ENCODE measurements at places on chromosomes 3 and 15.

DNA sequence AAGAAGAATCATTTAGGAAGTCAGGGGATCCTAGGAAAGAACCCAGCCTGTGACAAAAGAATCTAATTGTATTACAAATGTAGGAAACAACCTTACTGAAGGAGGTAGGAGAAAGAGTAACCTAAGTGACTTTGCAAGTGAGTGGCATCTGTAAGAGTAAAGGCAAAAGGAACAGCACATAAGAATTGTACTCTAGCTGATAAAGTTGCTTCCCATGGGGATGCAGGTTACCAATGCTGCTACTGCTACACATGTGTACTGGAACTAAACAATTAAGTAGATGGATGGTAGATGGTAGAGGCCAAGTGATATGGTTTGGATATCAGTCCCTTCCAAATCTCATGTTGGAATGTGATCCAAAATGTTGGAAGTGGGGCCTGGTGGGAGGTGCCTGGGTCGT, 60.8 kb downstream of the OSBPL10 start:
- no peak for DNase-seq

DNA sequence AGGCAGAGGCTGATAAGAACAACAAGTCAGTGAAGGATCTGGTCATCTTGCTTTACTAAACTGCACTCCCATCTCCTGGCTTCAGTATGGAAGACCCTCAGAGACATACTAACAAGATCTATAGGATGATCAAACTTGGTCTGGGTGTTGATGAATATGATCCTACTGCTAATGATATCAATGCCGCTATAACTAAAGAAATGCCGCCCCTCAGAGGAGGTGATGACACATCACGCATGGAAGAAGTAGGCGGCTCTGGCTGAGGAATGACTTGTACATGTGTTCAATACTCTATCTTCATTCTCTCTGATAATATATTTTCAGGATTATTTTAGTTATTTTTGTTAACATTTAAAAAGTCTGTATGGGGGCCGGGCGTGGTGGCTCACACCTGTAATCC, 17.5 kb upstream of the EIF2B5 start:
- DNase-seq, result no peak

DNA sequence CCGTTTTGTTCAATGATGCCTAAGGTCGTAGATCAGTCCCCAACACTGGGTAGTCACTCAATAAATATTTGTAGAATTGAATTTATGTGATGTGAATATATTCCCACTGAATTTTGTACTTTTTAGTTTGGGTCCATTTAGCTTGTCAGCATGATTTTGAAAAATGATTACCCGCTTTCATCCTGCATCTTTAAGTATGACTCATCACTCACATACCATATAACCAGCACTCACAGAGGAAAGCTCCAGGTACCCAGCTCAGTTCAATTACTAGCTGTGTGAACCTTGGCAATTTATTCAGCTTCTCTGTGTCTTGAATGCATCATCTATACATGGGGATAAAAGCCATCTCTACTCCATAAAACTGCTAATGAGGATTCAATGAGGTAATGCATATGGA, 2.2 kb upstream of the MLF1 start:
- no peak for DNase-seq

GRCh38 chr3:33250712-33251111, 26.5 kb upstream of the FBXL2 start:
- DNase-seq, result no peak

GRCh38 chr3:178198329-178198728, 337.9 kb upstream of the KCNMB2 start:
- DNase-seq, result no peak

- DNase-seq, result no peak
These were observed 240.1 kb downstream of the NTRK3 start for GRCh38 chr15:88016406-88016805.

- DNase-seq, result no peak
These were observed 73.1 kb downstream of the FGF7 start for GRCh38 chr15:49495993-49496753.

- DNase-seq, result no peak
These were observed 72.7 kb downstream of the HMG20A start for GRCh38 chr15:77493324-77493907.

- DNase-seq, result no peak
These were observed 4.4 kb upstream of the CD200R1 start for GRCh38 chr3:112979244-112979832.

DNA sequence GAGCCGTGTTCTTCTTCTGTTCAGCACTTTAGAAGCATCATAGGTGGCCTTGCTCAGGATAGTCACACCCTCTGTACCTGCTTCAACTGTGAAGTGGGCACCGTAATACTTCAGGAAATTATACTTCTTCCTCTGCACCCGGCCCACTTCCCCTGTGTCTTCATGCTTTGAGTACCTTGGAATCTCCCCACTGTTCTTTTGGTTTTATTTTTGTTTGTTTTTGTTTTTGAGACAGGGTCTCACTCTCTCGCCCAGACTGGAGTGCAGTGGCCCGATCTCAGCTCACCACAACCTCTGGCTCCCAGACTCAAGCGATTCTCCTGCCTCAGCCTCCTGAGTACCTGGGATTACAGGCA, 1.7 kb downstream of the P2RY14 start:
- no peak for DNase-seq

- no peak for DNase-seq
These were observed 170.2 kb upstream of the PRICKLE2 start for GRCh38 chr3:64395490-64395889.

DNA sequence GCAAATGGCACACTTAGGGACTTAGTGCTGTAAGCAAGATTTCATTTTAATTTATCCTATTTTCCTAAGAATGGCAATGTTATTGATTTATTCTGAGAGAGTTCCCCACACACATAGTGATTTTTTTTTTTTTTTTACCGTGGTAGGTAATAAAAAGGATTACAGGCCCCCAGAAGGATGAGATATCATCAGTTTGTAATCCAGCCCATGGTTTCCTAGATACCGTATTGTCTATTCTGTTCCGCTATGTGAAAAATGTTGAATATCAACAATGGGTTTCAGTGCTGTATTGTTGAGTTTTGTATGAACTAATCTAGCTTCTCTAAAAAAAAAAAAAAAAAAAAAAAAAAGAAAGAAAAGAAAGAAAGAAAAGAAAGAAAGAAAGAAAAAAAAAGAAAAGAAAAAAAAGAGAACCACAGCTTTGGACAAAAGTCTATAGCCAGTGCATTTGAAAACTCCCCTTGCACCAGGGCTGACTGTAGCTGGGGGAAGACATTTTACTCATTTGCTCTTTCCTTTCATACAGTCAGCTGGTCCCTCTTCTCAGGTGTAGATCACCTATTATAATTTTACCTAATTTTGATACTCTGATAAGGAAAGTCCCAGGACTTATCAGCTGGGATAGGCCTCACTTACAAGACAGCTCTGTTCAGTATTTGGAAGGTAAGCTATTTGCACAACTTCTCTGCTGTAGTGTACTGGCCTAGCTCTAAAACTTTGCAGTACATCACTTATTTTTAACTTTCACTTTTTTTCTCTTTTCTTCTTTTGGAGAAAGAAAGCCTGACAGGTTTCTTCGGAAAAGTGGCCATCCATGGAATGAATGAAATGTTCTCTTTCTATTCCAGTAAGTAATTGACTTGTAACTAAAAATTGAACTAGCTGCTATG, 101.4 kb upstream of the SOX2 start:
- DNase-seq, result no peak

DNA sequence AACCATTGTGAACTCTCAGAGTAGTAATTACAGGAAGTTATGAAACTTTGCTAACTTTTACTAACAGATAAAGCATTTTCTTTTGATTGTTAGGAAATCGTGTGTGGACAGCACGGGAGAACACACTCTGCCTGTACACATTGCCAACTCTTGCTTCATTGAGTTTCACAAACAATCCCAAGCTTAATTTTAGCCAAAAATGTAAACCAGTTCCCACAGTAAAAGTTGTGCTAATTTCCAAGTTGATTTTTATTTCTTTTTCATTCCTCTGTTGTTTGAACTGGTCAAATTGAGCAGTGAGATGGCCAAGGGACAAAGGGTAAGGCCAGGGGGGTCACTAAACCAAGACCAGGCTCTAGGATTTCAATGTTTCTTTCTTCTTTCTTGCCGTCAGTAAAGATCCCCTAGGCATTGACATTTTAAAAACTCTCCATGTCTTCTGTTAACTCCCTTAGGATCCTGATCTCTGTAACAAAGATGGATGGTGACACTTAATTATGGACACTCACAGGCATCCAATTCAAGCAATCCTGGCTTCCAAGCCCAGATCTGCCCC, 414.9 kb downstream of the RBMS3 start:
- DNase-seq, result no peak

DNA sequence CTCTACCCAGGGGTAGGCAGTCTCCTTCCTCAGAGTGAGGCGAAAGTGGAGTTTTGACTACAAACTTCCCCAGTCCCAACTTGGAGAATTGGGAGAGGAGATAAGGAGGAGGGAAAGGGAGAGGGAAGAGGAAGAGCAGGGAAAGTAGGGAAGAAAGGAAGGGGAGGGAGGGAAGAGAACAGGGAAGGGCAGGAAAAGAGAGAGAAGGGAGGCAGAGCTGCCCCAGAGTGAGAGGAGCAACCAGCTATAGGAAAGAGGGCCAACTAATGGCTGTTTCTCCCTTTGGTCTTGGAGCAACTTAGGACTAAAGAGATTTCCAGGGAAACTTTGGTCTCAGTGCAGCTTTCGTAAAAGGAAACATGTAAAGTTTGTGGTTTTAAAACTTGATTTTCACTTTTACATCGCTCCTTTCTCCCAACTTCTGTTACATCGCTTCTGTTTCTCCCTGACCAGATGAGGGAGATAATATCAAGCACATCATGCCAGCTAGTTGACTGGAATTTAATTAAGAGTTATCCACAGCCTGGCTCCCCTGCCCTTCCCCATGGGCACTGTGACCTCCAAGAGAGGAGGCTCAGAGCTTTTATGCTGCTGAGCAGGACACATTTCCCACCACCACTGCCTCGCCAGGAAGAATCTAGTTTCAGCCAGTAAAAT, 1.4 kb downstream of the CA12 start:
- no peak for DNase-seq

- no peak for DNase-seq
These were observed 269.2 kb downstream of the SQOR start for GRCh38 chr15:45904019-45904418.

DNA sequence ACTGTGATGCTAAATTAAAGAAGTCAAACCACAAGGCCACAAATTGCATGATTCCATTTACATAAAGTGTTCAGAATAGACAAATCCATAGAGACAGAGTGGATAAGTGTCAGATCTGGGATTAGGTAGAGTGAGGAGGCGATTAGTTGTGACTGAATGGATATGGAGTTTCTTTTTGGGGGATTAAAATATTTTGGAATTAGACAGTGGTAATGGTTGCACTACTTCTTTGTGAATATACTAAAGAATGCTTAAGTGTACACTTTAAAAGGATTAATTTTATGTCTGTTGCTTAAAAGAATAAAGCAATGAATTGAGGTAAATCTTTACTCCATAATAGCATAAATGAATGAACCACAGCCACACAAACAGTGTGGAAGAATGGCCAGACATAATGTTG, 175.5 kb upstream of the CADM2 start:
- no peak for DNase-seq

GRCh38 chr3:41163421-41163820, 35.9 kb upstream of the CTNNB1 start:
- DNase-seq, result no peak

DNA sequence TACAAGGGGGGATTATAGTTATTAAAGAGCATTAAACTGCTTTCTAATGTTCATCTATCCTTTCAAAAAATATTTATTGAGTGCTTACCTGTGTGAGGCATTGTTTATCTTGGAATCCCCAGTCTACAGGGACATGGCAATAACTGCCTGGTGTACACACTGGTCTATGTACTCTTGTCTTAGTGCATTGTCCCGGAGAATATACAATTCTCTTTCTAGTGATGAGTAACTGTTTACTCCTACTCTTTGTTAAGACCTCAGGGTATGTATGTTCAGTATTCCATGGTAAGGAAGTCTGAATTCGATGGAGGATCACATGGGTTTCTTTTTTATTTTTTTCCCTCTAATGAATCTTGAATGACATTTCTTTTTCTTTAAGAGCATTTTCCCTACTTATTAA, 772.4 kb upstream of the NR2F2 start:
- DNase-seq, result no peak

DNA sequence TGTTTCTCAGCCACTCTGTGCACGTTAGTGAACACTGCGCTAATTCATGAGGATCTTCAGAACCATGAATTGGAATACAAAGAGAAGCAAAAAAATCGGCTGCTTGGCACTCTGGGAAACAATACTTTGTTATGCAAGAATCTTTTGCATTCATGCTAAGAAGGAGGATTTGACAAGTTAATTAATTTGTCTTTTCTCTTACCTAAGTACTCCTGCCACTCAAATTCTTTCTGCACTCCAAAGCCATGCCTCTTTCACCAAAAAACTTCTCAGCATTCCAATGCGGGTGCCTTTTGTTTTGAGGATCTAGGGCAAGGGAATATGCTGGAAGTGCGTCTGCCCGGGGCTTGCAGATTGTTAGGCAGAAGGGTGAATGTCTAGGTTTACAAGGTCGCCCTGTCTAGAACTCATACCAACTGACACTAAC, 11.3 kb upstream of the KAT2B start:
- no peak for DNase-seq

- no peak for DNase-seq
These were observed 42.7 kb downstream of the ATOSA start for GRCh38 chr15:52636459-52636858.

GRCh38 chr3:71646971-71647370, 63.4 kb upstream of the FOXP1 start:
- DNase-seq, result no peak

GRCh38 chr3:151200586-151200985, 2.4 kb downstream of the GPR171 start:
- no peak for DNase-seq

GRCh38 chr3:96266395-96267190, 547.8 kb upstream of the EPHA6 start:
- DNase-seq, result no peak

GRCh38 chr3:188693435-188693834, 478.3 kb upstream of the TPRG1 start:
- DNase-seq, result no peak

- DNase-seq, result no peak
These were observed 2.9 kb downstream of the CBLB start for GRCh38 chr3:105865867-105866350.

- DNase-seq, result no peak
These were observed 85.6 kb downstream of the PTPRG start for GRCh38 chr3:61646851-61647525.

- DNase-seq, result no peak
These were observed 96.2 kb upstream of the ACP3 start for GRCh38 chr3:132220986-132221385.

GRCh38 chr3:99332718-99333117, 305.7 kb upstream of the COL8A1 start:
- DNase-seq, result no peak

DNA sequence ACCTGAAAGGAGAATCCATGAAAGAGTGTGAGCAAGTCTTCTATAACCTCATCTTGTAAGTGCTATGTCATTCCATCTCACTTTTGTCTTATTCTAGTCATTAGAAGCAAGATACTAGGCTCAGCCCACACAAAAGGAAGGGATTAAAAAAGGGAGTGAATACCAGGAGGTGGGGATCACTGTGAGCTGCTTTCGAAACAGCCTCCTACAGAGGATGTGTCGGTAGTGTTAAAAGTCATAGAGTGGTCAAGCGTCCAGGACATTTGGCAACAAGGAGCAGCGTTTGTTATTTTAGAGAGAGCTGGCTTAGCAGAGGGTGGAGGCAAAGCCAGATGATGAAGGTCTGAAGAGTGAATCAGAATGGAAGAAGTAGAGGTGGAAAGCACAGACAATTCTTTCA, 11.7 kb upstream of the ZNF148 start:
- DNase-seq, result no peak
